ENCODE measurements at places on chromosomes 2 and 18. TPM values are rescaled to one million over a fixed set of nuclear protein-coding genes. Genes with fewer than 3 reads are reported as not detected.
A peak's percentile ranks its signal among the peaks of the same experiment; 100 is the strongest.

PLA2R1 gene
- total RNA-seq, result 10.5 TPM

DOCK10 gene
- total RNA-seq, result 7.7 TPM

DUSP19 gene
- 3.1 TPM for total RNA-seq

ANKRD30BL gene
- total RNA-seq, result not detected

MYO7B gene
- 0.77 TPM for total RNA-seq

ABI2 gene
- total RNA-seq, result 58.6 TPM

IL36A gene
- total RNA-seq, result not detected

DNA sequence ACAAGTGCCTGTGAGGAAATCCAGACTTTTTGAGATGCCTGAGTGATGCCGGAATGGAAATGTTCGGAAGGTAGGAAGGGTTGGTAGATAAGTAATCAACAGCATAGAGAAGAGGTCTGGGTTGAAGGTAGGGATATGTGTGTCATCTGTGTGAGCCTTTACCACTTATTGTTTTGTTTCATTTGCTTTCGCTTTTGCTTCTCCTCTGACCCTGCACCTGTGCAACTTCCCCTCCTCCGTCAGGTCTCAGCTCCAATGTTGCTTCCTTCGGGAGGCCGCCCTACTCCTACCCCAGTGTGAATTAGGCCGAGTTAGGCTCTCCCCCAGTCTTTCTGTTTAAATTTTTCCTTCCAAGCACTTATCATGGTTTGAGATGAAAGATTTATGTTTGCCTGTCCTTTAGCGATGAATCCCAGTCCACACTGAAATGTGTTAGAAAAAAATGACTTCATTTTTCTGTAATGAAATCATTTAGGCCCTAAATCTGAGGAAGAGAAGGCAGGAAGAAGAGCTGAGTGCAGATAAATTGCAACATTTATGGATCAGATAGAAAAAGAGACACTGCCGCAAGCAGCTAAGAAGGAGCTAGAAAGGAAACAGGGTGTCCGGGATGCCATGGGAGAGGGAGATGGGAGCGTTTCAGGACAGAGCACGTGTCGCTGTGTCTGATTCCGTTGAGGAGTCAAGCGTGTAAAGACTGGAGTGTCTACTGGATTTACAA is 139.6 kb upstream of the PELI1 start:
- no peak for DNase-seq

GRCh38 chr2:240501531-240501991 is 56.2 kb downstream of the ANKMY1 start:
- DNase-seq, result no peak

GRCh38 chr2:86441882-86442641 is 891 bp downstream of the KDM3A start:
- DNase-seq, result peak; percentile 44

DNA sequence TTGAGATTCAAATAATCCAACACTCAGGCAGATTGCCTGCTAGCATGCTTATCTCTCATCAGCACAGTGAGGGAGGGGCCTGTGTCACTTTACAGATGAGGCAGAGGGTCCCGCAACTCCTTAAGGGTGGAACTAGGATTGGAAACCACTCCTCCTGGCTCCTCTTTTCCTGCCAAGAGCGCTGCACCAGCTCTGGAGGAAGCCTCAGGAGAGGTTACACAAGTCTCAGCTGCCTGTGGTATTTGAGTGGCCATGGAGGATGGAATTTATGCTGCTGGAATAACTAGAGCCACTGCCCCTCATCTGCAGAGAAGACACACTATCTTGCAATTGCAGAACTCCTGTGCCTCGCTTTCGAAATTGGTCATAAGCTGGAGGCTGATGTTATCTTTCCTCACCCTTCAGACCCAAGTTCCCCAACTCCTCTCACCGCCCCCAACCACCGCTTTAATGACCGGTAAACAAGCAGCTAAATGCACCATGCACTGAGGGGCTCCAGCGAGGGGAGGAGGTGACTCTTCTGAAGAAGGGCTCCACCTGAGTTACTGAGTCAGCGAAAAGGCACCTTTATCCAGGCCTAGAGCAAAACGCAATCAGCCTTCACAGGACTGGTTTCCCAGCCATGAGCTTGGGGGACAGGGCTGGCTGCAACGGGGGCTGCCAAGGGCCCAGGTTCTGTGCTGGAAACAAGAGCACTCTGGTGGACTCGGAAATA is 245.8 kb downstream of the SOX11 start:
- DNase-seq, result peak; percentile 13

DNA sequence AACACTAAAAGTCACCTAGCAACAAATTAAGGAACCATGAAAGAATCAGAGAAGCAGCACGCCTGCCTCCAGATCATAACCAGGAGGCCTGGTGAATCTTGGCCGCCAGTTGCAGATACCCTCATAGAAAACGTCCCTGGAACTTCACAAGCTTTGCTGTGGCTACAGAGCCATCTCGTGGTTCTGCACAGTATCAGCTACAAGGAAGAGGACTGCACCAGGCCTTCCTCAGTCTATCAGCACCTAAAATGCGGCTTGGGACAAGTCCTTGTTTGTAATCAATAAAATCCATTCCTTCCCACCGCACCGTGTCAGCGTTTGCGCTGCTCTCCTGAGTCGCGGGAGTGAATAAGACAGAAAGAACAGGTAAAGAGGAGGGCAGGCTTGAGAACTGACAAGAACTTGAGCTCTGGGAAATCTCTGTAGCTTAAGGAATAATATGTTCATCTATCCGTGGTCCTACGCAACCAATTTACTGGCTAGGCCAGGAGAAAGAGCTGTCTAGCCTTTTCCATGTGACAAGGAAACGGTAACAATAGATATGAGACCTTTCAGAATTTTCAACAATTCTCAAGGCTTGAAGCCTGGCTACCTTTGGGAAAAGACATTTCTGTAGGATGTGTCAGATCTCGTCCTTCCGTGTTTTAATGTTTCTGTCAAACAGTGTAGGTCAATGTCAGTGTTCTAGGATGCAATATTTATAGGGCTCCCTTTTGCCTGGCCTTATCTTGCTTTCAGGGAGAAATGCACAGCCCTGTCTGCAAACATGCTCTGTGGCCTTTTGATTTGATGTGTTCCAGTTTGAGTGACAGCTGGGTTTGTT is 128.5 kb upstream of the RAB12 start:
- peak; percentile 30 for DNase-seq

- DNase-seq, result peak; percentile 75
Measured at GRCh38 chr18:66734451-66734850, 130.6 kb upstream of the CDH19 start.

DNA sequence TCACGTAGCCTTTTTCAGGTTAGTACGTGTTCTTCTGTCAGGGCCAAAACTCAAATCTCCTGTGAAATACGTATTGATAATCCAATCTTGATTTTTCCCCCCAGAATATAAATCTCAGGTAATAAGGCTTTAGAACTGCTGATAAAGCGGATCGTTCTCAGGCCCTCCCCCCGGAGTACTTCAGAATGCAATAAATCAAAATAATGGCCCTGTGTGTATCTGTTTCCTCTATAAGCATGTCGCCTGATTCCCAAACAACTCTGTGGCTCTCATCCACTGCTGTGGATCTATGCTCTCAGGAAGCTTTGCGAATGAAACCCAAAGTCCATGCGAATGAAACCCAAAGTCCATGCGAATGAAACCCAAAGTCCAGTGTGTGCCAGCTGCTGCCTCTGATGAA is 49.4 kb downstream of the IMPA2 start:
- no peak for DNase-seq

DNA sequence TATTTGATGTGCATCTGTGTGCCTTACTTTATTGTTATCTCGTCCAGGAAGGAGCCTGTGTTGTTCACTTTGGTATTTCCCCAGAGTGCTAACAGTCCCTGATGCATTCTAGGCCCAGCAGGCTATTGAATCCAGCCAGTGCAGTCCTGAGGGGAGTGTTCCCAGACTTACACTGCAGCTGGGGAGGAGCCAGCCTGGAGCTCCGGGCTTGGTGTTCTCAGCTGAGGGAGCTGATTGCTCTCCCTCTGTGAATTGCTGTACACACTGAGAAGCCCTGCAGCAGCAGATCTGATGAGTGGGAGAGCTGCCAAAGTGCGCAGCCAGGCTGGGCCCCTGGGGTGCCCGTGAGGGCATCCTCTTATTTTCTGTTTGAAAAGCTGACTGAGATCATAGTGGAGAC is 159.2 kb downstream of the GALNT3 start:
- peak; percentile 19 for DNase-seq

- DNase-seq, result no peak
Measured at GRCh38 chr2:29480426-29480825, 365.2 kb downstream of the CLIP4 start.

DNA sequence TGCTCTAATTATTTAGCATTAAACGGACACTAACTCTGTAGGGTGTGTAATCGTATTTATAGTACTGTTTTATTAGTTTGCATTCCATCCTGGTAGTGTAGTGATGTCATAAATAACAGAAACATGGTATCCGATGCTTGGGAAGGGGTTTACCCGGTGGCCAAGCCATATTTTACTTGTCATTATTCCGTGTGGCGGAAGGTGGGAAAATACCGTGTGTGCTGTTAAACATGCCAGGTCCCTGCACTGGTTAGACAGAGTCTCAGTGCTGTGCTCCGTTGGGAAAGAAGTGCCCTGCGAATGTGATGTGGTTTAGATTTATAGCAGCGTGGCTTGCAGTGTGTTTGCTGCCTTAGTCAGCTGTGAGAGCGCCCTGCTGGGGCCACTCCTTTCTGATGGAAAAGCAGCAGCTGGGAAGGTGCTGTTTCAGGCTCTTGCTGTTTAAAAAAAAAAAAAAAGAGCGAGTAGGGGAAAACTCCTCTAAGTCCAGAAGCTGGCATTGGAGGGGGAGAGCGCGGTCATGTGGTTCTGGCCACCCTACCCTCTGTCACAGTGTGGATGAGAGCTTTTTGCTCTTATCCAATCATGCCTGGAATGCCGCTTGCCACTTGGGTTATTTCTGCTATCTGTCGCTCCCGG is 211.0 kb downstream of the NEDD4L start:
- no peak for DNase-seq

DNA sequence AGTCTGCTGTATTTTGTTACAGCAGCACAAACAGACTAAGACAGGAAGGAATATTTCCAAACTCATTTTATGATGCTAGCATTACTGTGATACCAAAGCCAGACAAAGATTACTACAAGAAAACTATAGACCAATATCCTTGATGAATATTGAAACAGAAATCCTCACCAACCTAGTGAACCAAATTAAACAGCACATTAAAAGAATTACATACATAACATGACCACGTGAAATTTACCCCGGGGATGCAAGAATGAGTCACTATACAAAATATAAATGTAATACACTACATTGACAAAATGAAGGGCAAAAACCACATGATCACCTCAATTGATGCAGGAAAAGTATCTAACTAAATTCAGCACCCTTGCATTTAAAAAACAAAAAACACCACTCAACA is 112.6 kb downstream of the CHN1 start:
- DNase-seq, result no peak

GRCh38 chr18:55119434-55119833 is 160.2 kb upstream of the CCDC68 start:
- peak; percentile 67 for DNase-seq

GRCh38 chr2:31012406-31012805 is 125.8 kb downstream of the GALNT14 start:
- DNase-seq, result no peak

- DNase-seq, result no peak
Measured at GRCh38 chr2:48886919-48887318, 131.4 kb upstream of the LHCGR start.
